ENCODE measurements at places on chromosomes 12 and 14.

DNA sequence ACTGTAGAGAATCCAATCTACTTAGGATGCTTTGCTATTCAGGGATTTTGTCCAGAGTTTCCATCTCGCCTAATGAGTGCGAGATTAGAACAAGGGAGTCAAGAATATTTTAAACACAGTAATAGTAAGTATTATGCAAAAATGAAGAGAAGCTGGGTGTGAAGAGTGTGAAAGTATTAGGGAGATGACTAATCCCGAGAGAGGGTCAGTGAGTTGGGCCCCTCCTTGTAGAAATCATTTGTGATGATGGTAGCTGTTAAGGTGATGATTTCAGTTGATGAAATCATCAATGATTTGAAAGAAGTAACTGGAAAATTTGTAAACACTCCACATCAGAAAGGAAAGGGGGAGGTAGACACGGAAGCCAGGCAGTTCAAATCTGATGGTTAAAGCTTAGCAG lies 478.9 kb upstream of the MGAT4C start:
- no peak for DNase-seq

- DNase-seq, result no peak
These were observed 58.1 kb upstream of the PLEKHG3 start for GRCh38 chr14:64646103-64646502.

- no peak for DNase-seq
These were observed 27.7 kb upstream of the PEX5 start for GRCh38 chr12:7161811-7162210.

- DNase-seq, result no peak
These were observed 16.2 kb upstream of the AACS start for GRCh38 chr12:125049093-125049458.

DNA sequence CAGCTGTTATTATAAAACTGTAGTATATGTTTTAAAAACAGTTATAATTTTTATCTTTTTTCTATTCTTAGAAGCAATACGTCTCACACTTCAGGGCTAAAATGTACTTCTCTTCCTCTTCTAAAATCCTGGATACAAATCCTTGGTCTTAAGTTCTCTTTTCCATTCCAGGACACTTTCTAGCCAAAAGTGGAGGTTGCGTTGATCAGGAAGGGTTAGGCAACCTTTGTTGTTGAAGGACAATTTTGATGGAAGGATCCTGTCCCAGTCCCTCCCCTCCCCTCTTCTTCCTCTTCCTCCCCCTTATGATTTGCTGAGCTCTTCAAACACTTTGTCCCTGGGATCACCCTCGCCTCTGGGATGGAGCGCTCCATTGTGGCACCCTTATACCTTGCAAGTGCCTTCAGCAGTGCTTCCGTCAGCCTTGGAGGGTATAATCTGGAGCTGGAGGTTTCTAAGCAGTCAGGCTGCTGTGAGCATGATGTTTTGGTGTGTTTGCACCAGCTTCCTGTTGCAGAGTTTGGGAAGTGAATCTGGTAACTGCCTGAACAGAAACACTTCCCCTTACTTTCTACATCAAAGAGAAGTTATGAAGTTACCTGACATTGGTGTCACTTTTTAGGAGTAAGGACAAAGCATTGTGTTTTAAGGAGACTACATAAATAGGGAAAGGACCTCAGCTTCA lies 87.4 kb upstream of the SLC38A2 start:
- DNase-seq, result peak; percentile 77

DNA sequence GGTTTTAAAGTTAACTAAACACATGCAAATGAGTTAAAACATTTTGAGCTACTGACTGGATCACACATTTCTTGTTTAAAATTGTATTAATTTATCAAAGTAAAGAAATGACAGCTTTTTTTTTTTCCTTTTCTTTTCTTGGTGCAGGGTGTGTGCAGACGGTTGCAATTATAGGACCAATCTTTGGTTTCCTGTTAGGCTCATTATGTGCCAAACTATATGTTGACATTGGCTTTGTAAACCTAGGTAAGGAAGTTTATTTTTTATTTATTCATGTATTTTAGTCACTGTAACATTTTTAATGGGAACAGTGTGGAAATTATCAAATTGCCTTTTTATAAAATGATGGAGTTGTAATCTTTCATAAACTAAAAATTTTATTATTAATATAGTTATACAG lies 21.9 kb downstream of the SLCO1C1 start:
- no peak for DNase-seq

GRCh38 chr12:119447126-119447525 lies 112.6 kb downstream of the CCDC60 start:
- no peak for DNase-seq

GRCh38 chr14:34119107-34119858 lies 168.4 kb upstream of the EGLN3 start:
- DNase-seq, result no peak

DNA sequence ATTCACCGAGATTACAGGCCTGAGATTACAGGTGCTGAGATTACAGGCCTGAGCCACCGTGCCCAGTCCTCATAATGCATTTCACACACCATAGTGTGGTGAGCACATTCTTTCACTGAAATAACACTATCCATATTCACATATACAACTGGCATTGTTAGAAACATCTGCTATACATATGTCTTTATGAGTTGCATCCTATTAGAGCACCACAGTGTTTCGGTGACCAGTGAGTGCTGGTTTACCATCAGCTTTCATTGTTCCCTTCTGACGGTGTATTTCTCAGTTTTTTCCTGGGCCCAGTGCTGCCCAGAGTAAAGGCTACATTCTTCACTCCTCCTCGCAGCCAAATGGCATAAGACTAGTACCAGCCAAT lies 96.2 kb upstream of the FGD4 start:
- no peak for DNase-seq

- DNase-seq, result peak; percentile 48
These were observed 20.9 kb downstream of the FBXW8 start for GRCh38 chr12:116931665-116932064.

Data from inflammatory macrophage (primary cell).